Liver (tissue), 10 donors: ENCODE measurements at places on chromosomes 2 and 18. TPM values are rescaled to one million over a fixed set of nuclear protein-coding genes. Genes with fewer than 3 reads are reported as not detected.

The IL1F10 gene
- total RNA-seq = not detected

DNA sequence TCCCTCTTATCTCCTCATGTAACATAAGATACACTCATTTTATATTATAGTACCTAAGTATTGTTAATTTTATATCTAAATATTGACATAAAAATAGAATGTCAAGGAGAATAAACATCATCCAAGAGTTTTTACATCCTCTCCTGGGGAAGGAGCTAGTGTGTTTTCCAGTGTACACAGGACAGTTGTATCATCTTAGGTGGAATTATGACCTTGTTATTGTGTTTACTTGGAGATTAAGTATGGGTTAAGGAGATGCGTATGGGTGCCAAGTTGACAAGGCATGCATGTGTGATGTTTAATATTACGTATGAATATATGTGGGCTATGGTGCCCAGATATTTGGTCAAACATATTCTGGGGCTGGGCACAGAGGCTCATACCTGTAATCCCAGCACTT, 11.2 kb upstream of the DDX1 start:
- H3K4me1 ChIP-seq = no peaks in the 10 kb centered on the region
- no peak overlapping the region for H3K4me3 ChIP-seq

- no peaks in the 10 kb centered on the region for H3K4me1 ChIP-seq
- H3K27me3 ChIP-seq = no peaks in the 10 kb centered on the region
- no peak for DNase-seq
- no peaks in the 10 kb centered on the region for H3K36me3 ChIP-seq
- H3K4me3 ChIP-seq = no peak overlapping the region
These were observed 128.7 kb downstream of the SATB2 start for GRCh38 chr2:199329031-199329430.

The CARF gene
- 3.6 TPM for total RNA-seq

- peaks cover 44% of the 10 kb centered on the region for H3K4me1 ChIP-seq
- no peak overlapping the region for H3K27ac ChIP-seq
- no peaks in the 10 kb centered on the region for H3K36me3 ChIP-seq
- no peak overlapping the region for H3K4me3 ChIP-seq
- DNase-seq = no peak
- H3K27me3 ChIP-seq = no peaks in the 10 kb centered on the region
These were observed 60.5 kb downstream of the MAP4K4 start for GRCh38 chr2:101758001-101758400.

DNA sequence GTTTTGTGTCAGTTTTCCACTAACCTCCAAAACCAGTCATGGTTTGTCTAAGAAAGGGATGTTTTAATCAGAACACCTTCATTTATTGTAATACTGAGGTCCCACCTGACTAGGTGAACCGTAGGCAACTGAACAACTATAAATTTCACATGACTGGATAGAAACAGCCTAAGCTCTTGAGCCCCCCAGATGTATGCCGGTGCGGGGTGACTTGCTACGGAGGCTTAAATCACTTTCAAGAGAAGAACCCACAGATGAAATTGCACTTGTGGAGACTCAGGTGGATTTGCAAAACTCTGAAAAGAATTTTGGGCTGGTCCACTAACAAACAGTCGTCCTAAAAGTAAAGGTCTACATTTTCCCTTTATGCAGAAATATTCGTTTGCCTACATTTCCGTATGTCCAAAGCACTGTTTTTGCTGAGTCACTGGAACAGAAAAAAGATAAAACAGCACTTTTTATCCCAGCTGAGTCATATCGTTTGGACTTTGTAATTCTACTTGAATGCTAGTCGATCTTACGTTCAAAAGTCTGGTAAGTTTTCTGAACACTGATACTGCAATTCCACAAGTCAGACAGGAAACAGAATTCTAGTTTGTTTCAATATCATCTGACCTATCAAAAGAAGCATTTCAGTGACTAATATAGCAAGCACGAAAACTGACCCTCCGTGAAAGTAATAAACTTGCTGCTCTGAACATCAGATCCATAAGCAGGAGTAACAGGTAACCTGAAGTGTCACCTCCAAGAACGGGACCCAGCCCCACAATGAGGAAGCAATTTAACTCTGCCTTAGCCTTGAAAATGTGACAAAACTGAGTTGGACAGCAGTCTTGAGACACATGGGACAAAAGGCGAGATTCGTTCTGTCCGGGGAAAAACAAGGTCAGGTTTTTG, 18.1 kb downstream of the ZNF516 start:
- H3K27me3 ChIP-seq = no peaks in the 10 kb centered on the region
- H3K4me3 ChIP-seq = peak overlapping the region; percentile 44
- no peaks in the 10 kb centered on the region for H3K36me3 ChIP-seq
- DNase-seq = no peak

DNA sequence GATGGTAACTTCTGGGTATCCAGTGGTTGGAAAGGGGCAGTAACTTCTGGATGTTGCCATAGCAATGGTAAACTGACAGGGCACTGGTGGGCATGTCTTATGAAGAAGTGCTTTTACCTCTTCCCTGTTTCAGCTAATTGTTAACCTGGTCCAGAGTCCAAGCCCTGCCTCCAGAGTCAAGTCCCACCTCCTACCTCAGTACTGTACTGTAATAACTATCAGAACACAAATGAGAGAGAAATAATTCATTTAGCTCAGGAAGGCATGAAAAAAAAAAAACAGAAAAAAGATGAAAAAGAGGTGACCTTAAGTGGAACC, 237.0 kb downstream of the ZNF804A start:
- H3K27ac ChIP-seq = no peak overlapping the region
- H3K4me3 ChIP-seq = no peak overlapping the region
- no peaks in the 10 kb centered on the region for H3K27me3 ChIP-seq
- H3K36me3 ChIP-seq = no peaks in the 10 kb centered on the region

DNA sequence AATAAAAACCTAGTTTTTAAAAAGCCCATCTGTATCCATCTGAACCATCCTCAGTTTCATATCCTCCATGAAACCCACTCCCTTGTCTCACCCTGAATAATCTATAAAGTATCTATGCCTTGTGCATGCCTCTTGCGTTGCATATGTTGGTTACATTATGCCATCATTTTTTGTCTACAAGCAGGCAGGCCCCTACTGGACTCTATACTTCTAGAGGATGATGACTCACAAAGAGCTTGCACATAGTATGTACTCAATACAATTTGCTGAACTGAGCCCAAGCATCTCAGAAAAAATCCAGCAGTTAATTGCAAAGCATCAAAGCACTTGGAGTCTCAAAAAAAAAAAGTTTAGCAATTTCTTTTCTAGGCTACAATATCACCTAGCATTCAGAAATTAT, 95.6 kb downstream of the DYM start:
- H3K27me3 ChIP-seq = no peaks in the 10 kb centered on the region
- no peaks in the 10 kb centered on the region for H3K36me3 ChIP-seq
- peaks cover 2% of the 10 kb centered on the region for H3K4me1 ChIP-seq
- DNase-seq = no peak

The ST6GAL2 gene
- total RNA-seq = 3.6 TPM

The INPP5D gene
- 8.9 TPM for total RNA-seq

The GPAT2 gene
- total RNA-seq = 3.1 TPM

The SLC40A1 gene
- total RNA-seq = 231 TPM
